ENCODE measurements at places on chromosomes 12 and 14.

- DNase-seq = no peak
These were observed 888.1 kb upstream of the MDGA2 start for GRCh38 chr14:48563489-48563888.

GRCh38 chr14:93592786-93593185, 162.0 kb downstream of the UNC79 start:
- no peak for DNase-seq

DNA sequence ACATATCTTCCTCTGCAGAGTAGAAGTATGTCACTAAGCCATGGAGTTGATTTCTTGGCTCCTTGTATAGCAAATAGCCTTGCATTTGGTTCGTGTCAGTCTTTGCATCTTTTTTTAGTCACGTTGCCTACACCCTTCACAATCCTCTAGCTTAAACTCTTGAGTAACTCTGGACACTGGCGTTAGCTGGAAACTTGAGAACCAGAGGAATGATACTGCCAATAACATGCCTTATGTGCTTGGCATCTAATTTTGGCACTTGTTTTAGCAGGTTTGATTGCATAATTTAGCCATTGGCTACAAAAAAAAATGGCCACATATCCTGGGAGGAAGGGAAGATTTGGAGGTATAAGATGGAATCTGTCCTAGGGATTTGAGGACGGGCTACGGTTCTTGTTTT, 136.2 kb downstream of the ETV6 start:
- DNase-seq = no peak

- DNase-seq = no peak
These were observed 50.9 kb upstream of the INSM2 start for GRCh38 chr14:35482994-35483515.

Data from CD4-positive, alpha-beta T cell treated with Interleukin-17A for 4 hours (primary cell).